IMR-90 (cell line): ENCODE measurements at places on chromosomes 7 and 10.

DNA sequence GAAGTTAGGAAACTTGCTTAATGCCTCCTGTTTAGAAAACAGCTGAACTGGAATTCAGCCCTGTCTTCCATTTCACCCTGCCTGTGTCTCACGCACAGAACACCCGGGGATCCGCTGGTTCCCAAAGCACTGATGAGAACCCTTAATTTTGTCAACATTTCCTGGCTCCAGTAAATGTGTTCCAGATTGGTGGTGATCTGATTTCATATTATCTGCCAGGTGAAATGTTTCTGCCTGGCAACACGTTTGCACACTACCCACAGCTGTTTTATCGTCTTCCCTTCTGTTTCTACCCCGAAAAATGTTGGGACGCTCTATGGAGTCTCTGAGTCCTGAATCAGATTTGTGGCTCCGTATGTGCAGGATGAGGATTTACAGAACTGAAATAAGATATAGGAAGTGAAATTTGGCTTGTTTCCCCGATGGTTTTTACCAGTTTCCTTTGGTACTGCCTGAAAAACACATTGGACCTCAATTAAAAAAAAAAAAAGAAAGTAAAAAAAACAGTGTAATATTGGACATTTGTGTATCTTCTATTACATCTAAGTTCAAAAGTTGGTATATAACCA, 29.0 kb downstream of the MRC1 start:
- no peak overlapping the region for H3K4me3 ChIP-seq
- no peaks in the 10 kb centered on the region for H3K36me3 ChIP-seq
- H3K27ac ChIP-seq, result no peak overlapping the region

DNA sequence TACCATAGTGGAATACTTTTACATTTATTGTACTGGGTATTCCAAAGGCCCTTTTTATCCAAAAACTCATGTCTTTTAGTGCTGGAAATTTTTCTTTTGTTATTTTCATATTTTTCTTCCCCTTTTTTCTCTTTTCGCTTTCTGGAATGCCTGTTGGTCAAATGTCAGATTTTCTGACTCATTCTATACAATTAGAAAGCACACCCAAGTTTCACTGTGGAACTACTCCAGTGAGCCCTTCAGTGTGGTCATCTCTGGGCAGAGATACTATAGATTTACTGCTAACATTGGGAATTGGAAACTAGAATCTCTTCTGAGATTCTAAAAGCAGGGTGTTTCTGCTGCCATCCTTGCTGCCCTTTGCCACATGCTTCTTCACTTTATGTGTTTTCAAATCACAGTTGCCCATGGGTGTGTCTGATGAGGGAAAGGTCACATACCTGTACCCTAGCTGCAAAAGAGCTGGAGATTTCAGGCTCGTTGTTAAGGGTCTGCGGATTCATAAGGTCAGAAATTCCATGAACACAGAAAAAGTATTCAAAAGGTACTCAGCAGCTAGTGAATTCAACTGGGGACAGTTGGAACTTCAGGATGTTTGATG, 5.6 kb upstream of the WASL start:
- H3K27ac ChIP-seq, result no peak overlapping the region
- no peaks in the 10 kb centered on the region for H3K27me3 ChIP-seq
- DNase-seq, result no peak
- H3K36me3 ChIP-seq, result no peaks in the 10 kb centered on the region
- H3K4me3 ChIP-seq, result no peak overlapping the region

- no peaks in the 10 kb centered on the region for H3K36me3 ChIP-seq
- no peaks in the 10 kb centered on the region for H3K27me3 ChIP-seq
- no peak overlapping the region for H3K4me3 ChIP-seq
- no peak for DNase-seq
- no peak overlapping the region for H3K27ac ChIP-seq
These were observed 4.2 kb upstream of the TMEM139 start for GRCh38 chr7:143280566-143280965.

- peak overlapping the region; percentile 92 for H3K4me3 ChIP-seq
- H3K27ac ChIP-seq, result peak overlapping the region; percentile 99
- H3K4me1 ChIP-seq, result peaks cover 7% of the 10 kb centered on the region; the same call in 1 of the 2 replicates
- peak; percentile 59 for DNase-seq
These were observed 1.8 kb downstream of the VCL start for GRCh38 chr10:73999703-74000102.

DNA sequence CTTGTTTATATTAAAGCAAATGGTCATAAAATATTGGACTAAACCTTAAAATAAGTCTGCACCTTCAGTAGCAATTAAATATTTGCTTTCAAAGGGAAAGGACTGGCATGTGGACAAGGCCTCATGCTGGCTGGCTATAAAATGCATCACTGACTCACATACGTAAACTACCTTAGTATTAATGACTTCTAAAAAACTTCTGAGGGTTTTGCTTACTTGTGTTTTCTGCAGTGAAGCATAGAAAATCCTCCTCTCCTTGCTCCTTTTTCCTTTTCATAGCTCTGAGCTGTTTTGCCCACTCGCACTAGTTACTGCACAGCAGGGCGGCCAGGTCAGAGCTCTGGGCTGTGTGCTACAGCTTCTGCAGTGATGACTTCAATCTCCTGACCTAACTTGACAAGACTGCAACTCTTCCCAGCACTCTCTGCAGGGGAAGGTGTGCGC, 82.3 kb downstream of the CUL2 start:
- no peaks in the 10 kb centered on the region for H3K27me3 ChIP-seq
- H3K4me1 ChIP-seq, result peaks cover 6% of the 10 kb centered on the region
- H3K4me3 ChIP-seq, result no peak overlapping the region

DNA sequence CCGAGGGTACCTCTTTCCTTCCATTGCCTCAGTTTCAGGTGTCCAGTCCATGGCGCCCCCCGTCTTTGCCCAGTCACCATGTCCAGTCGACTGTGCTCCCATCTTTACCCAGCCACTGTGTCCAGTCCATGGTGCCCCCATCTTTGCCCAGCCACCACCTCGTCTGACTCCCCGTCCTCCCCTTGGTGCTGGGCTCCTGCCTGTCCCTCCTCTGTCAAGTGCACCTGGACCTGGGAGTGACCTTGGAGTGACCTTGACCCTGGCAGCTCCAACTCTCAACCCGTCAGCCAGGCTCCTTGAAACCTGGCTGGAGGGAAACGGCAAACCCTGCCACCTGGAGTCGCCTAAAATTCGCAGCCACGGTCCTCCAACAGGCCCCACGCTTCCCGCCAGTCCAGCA, 180.2 kb downstream of the ADARB2 start:
- no peak for DNase-seq
- H3K36me3 ChIP-seq, result no peaks in the 10 kb centered on the region
- no peak overlapping the region for H3K4me3 ChIP-seq
- no peak overlapping the region for H3K27ac ChIP-seq
- H3K27me3 ChIP-seq, result no peaks in the 10 kb centered on the region

DNA sequence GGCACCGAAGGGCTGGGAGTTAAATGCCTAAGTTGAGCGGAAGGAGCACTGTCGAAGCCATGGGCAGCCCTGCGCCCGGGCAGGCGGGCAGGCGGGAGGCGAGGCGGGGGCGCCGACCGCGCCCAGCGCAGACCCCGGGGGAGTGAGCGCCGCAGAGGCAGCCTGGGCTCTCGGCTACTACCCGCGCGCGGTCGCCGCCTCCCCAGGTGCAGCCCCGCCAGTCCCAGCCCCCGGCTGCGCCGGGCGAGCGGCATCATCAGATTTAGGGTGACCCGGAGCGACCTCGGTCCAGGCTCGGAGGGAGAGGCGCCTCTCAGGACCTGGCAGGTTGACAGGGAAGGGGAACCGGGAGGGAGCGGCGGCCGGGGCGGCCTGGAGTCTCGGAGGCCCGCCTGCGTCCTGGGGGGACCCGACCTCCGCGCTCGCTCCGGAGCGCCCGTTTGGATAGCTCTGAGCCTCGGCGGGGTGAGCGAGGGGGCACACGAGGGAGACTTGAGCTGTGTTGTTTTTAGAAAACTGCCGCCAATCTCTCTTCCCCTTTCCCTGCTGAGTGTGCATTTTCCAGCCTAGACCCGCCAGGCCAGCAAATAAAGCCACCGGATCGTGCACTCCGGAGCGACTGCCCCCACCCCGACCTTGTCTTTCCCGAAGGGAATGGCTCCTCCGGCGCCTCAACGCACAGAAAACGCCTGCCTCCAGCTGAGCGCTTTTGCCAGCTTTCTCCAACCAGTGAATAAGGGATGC, 2.3 kb upstream of the NRP1 start:
- no peaks in the 10 kb centered on the region for H3K27me3 ChIP-seq
- DNase-seq, result no peak
- no peaks in the 10 kb centered on the region for H3K36me3 ChIP-seq
- peaks cover 7% of the 10 kb centered on the region for H3K4me1 ChIP-seq

- no peak for DNase-seq
- no peak overlapping the region for H3K27ac ChIP-seq
- H3K27me3 ChIP-seq, result peaks cover 16% of the 10 kb centered on the region
- H3K36me3 ChIP-seq, result no peaks in the 10 kb centered on the region
These were observed 184.6 kb downstream of the JCAD start for GRCh38 chr10:29874606-29875269.

GRCh38 chr7:128380483-128381106, 19.1 kb upstream of the PRRT4 start:
- peaks cover 42% of the 10 kb centered on the region for H3K27me3 ChIP-seq
- H3K27ac ChIP-seq, result no peak overlapping the region
- H3K36me3 ChIP-seq, result no peaks in the 10 kb centered on the region
- H3K4me1 ChIP-seq, result no peaks in the 10 kb centered on the region
- H3K4me3 ChIP-seq, result no peak overlapping the region
- DNase-seq, result no peak

- no peak overlapping the region for H3K4me3 ChIP-seq
- no peaks in the 10 kb centered on the region for H3K36me3 ChIP-seq
- H3K27ac ChIP-seq, result no peak overlapping the region
- no peaks in the 10 kb centered on the region for H3K4me1 ChIP-seq
These were observed 28.3 kb upstream of the PLPP4 start for GRCh38 chr10:120428754-120429153.

GRCh38 chr10:117370205-117370604, 5.0 kb downstream of the PDZD8 start:
- H3K4me3 ChIP-seq, result no peak overlapping the region
- H3K4me1 ChIP-seq, result no peaks in the 10 kb centered on the region
- H3K27ac ChIP-seq, result no peak overlapping the region
- H3K36me3 ChIP-seq, result no peaks in the 10 kb centered on the region
- no peaks in the 10 kb centered on the region for H3K27me3 ChIP-seq
- peak; percentile 66 for DNase-seq

GRCh38 chr7:112547916-112548315, 67.1 kb downstream of the LSMEM1 start:
- H3K36me3 ChIP-seq, result no peaks in the 10 kb centered on the region
- no peaks in the 10 kb centered on the region for H3K27me3 ChIP-seq
- no peak overlapping the region for H3K4me3 ChIP-seq
- peak; percentile 29 for DNase-seq
- H3K27ac ChIP-seq, result no peak overlapping the region

DNA sequence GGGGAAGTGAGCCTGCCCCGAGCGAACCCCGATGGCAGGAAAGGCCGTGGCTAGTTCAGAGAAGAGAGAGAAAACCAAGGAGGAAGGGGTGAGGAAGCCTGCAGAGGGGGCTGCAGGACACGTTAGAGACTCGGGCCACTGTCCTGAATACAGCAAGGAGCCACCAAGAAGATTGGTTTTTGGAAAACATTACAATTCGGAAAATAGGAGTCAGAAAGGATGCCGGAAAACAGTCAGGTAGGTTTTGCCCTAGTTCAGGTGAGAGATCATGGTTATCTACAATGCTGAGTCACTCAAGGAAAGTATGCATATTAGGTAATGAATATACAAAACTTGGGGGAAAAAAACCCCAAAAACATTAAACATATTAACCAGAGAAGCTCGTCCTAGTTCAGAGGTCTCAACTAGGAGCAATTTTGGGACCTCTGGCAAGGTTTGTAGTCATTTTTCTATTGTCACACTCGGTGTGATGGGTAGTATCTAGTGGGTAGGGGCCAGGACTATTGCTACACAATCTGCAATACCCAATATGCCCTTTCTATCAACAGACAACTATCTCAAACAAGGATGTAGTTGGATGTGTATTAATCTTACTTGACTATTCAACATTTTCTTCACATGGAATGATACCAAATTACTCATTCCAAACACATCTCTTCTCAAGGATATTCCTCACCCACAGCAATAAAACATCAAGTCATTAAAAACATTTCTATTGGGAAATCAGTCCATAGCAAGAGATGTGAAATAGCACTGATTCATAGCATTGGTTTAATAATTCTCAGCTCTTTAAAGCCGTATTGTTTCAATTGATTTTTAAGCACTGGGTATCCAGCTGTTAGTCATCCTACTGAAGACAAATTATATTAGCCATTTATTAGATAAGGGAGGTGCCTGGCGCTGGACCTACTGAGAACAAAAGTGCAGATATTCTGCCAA, 74.4 kb upstream of the RSU1 start:
- H3K4me3 ChIP-seq, result no peak overlapping the region
- no peaks in the 10 kb centered on the region for H3K36me3 ChIP-seq
- H3K27me3 ChIP-seq, result no peaks in the 10 kb centered on the region
- no peaks in the 10 kb centered on the region; the same call in none of the 2 replicates for H3K4me1 ChIP-seq
- DNase-seq, result peak; percentile 82
- H3K27ac ChIP-seq, result no peak overlapping the region

DNA sequence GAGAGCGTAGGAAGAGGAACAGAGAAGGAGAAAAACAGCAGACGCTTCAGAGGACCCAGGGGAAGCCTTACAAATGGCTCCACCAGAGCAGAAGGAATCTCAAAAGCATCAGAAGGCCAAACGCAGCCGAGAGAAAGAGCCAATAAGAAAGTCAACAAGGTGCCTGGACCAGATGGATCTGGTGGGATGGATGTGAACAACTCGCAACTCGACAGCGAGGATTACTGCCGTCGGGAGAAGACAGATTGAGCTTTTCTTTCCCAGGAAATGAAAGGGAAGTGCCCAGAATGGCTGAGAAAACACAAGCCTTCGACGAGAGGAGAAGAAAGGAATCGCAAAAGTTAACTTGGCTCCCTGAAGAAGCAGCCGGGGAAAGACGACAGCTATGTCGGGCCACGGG, 132.8 kb upstream of the MGMT start:
- no peak for DNase-seq
- no peak overlapping the region for H3K27ac ChIP-seq
- no peaks in the 10 kb centered on the region for H3K36me3 ChIP-seq
- H3K4me3 ChIP-seq, result no peak overlapping the region
- H3K4me1 ChIP-seq, result no peaks in the 10 kb centered on the region

DNA sequence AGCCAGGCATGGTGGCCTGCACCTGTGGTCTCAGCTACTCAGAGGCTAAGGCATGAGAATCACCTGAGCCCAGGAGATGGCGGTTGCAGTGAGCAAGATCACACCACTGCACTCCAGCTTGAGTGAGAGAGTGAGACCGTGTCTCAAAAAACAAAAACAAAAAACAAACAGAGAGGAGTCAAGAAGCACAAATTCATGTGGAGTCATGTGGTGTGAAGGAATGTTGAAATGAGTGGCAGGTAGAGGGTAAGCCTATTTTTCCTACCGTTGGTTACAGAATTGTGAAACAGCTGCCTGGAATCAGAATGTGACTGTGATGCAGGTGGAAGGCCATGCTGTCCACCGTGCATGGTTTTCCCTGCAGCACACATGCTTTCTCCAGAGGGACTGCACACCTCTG, 23.7 kb upstream of the NUB1 start:
- no peak overlapping the region for H3K27ac ChIP-seq
- H3K36me3 ChIP-seq, result no peaks in the 10 kb centered on the region
- H3K4me1 ChIP-seq, result peaks cover 4% of the 10 kb centered on the region; the same call in 1 of the 2 replicates
- DNase-seq, result no peak
